ENCODE measurements at places on chromosomes 2 and 18.

- no peak for DNase-seq
These were observed 407.8 kb upstream of the CDH2 start for GRCh38 chr18:28584731-28585130.

GRCh38 chr18:8657050-8657820 lies 48.0 kb downstream of the RAB12 start:
- no peak for DNase-seq

GRCh38 chr2:16932826-16933225 lies 267.2 kb upstream of the CYRIA start:
- no peak for DNase-seq

- no peak for DNase-seq
These were observed 90.8 kb downstream of the NFATC1 start for GRCh38 chr18:79486356-79487182.

- DNase-seq: no peak
These were observed 20.4 kb upstream of the TMEM247 start for GRCh38 chr2:46458763-46459500.

DNA sequence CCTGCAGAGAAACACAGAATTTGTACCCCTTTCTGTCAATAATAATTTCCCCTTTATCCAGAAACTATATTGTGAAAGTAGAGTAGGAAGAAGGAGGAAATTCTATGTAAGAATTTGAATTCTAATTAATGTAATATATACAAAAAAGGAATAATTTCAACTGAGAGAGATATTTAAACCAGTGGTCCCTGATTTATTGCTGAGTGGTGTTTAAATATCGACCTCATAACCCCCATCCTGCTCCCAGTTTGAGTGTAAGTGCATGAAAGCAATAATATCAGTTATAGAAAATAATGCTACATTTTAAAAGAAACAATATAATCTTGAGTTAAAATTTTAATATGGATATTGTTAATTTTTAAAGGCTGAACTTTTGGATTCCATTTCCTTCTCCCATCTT lies 286.2 kb upstream of the REG3G start:
- no peak for DNase-seq

DNA sequence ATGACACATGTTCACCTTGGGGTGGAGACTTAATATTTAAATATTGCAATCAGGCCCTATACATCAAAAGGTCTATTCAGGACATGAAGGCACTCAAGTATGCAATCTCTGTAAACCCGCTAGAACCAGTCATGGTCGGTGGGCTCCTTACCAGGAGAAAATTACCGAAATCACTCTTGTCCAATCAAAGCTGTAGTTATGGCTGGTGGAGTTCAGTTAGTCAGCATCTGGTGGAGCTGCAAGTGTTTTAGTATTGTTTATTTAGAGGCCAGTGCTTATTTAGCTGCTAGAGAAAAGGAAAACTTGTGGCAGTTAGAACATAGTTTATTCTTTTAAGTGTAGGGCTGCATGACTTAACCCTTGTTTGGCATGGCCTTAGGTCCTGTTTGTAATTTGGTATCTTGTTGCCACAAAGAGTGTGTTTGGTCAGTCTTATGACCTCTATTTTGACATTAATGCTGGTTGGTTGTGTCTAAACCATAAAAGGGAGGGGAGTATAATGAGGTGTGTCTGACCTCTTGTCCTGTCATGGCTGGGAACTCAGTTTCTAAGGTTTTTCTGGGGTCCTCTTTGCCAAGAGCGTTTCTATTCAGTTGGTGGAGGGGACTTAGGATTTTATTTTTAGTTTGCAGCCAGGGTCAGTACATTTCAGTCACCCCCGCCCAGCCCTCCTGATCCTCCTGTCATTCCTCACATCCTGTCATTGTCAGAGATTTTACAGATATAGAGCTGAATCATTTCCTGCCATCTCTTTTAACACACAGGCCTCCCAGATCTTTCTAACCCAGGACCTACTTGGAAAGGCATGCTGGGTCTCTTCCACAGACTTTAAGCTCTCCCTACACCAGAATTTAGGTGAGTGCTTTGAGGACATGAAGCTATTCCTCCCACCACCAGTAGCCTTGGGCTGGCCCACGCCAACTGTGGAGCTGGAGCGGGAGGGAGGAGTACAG lies 108.1 kb downstream of the XRCC5 start:
- no peak for DNase-seq

- no peak for DNase-seq
These were observed 24.6 kb upstream of the ACVR1 start for GRCh38 chr2:157900684-157901083.

DNA sequence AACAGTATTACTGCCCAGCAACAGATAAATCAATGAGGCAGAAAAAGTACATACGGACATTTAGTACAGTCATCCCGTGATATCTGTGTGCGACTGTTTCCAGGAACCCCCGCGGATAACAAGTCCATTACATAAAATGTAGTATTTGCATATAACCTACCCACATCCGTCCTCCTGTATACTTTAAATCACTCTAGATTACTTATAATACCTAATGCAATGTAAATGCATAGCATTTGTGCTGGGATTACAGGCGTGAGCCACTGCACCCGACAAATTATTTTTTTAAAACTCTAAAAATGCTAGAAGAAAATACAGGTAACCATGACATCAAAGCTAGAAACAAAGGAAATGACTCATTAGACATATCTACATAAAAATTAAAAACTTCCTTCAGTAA lies 91.6 kb downstream of the FAM161A start:
- no peak for DNase-seq

- no peak for DNase-seq
These were observed 110.8 kb downstream of the SETBP1 start for GRCh38 chr18:44791520-44791919.

GRCh38 chr2:105791229-105791628 lies 46.5 kb downstream of the NCK2 start:
- DNase-seq: no peak

DNA sequence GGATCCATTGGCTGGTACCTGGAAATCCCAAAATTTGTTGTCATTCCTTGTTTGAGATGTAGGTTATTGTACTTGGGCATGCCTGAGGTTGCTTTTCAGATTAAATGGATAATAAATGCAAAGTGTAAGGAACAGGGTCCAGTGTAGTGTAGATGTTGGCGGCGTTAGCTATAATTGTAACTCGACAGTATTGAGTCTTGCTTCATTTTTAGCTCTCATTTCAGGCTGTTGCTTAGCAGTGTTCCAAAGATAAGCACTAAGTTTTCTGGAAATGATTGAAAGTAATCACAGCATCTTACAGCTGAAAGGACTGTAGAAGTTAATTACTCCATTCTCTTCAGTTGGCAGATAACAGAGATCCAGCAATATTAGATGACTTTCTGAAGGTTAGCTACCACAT lies 47.8 kb upstream of the SPTBN1 start:
- no peak for DNase-seq

- DNase-seq: no peak
These were observed 36.4 kb downstream of the ADAM17 start for GRCh38 chr2:9519250-9519649.

DNA sequence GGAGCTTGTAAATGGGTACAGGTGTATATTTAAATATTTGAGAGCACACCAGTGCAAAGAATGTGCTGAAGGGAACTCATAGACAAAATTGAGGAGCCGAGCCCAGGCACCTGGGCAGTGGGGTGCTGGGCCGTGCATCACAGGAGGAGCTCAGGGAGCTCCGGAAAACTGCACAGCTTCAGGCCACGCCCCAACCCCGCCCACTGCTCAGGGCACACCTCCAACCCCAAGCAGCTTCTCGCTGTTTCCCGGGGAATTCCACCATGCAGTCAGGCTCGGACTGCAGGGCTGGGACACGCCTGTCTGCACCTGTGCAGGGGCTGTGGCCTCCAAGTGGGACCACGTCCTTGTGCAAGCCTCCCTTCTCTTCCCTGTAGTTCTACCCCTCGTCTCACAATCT lies 243.0 kb downstream of the HDAC4 start:
- DNase-seq: no peak

Data from stimulated activated effector memory CD8-positive, alpha-beta T cell treated with anti-CD3 and anti-CD28 coated beads, Interleukin-12 subunit alpha, Interleukin-12 subunit beta, amount 100 ng/mL, for 72 hours (primary cell).